Cortex of kidney (tissue), 1 donor: ENCODE measurements at places on chromosomes 6 and 20.

- no peak for DNase-seq
Observed at GRCh38 chr20:3804254-3804751, 8.2 kb downstream of the CDC25B start.

DNA sequence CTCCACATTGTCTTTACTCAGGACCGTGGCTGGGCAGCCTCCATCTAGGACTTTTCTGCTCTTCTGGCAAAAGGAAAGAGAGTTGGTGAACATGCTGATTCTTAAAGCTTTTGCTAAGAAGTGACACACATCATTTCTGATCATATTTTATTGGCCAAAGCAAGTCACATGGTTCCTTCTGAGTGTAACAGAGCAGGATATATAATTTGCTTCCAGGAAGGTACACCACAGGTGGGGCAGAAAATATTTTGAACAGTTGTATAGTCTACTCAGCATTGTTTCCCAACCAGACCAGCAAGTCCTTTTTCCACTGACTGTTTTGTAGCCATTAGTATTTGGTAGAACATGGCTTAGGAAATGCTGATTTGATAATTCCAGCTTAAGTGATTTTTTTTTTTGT, 73.5 kb downstream of the AKAP7 start:
- DNase-seq = no peak

- no peak for DNase-seq
Observed at GRCh38 chr6:76465410-76465809, 392.9 kb upstream of the IMPG1 start.

GRCh38 chr20:37504404-37505096, 16.5 kb upstream of the NNAT start:
- DNase-seq = no peak

DNA sequence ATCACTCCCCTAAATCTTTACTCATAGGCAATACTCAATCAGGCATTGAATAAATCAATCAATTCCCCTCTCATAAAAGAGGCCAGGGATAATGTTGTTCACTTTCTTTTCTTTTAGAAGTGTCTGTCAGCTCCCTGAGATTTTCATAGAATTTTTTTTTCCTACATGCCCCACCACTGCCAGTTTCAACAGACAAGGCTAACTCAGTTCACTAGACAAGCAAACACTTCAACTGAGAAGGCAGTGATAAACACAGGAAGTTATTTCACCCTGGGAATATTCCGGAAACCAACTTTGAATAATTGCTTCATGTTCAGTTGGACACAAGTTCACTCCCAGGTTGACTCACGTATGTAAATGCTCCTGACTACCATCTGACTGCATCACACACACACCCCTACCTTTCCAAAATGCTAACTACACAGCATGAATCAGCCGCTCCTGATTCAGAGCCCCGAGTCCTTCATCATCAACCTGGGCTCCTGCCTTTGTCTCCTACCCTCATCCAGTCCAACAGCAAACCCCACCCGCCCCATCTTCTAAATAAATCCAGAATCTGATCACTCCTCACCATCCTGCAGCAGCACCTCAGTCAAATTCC, 143.9 kb downstream of the BCAS1 start:
- no peak for DNase-seq

DNA sequence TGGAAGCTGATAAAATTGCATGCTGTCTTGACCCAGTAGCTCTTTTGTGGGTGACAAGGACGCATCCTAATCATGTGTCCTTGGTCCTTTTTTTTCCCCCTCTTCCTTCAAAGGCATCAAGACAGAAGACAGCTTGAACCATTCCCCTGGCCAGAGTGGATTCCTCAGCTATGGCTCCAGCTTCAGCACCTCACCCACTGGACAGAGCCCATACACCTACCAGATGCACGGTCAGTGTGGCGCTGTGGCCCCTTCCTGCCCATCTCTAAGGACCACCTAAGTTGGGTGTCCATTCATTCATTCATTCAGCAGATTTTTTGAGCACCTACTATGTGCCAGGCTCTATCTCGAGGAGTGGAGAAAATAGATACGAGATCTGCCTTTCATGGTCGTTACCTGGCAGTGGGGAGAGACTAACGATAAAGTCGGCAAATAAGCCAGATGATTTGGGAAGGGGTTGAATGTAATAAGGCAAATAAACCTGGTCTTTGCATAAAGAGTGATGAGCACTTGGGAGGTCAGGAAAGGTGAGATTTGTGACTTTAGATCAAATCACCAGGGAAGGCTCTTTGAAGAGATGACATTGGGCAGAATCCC, 121.5 kb downstream of the EYA2 start:
- DNase-seq = no peak

GRCh38 chr6:14074476-14075094, 43.0 kb upstream of the CD83 start:
- DNase-seq = no peak

DNA sequence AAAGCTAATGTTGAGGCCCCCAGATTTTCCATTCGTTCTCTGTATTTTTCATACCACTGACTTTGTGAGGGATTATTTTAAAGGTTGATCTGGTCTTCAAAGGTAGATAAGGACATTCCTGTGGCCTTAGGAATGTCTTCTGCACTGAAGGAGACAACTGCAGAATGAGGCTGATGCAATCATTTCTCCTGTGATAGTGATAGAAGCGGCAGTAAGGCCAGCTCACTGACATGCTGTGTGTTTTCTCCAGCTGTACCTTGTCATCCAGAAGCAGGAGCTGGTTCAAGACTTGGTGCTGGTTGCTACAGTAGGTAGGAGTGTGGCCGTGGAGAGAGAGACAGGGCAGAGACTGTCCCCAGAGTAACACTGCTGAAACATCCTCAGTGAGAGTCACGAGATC, 53.8 kb downstream of the DCBLD1 start:
- no peak for DNase-seq

DNA sequence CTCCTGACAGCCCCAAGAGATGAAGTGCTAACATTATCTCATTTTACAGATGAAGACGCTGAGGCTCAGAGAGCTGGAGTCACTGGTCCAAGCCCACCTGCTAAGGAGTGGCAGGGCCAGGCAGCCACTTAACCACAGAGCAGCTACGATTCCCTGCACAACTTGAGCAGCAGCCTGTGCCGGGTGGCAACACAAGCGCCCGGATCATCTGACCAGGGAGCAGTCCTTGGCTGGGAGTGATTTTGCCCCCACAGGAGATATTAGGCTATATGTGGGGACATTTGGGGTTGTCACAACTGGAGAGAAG, 93.2 kb upstream of the PTPN1 start:
- DNase-seq = no peak

DNA sequence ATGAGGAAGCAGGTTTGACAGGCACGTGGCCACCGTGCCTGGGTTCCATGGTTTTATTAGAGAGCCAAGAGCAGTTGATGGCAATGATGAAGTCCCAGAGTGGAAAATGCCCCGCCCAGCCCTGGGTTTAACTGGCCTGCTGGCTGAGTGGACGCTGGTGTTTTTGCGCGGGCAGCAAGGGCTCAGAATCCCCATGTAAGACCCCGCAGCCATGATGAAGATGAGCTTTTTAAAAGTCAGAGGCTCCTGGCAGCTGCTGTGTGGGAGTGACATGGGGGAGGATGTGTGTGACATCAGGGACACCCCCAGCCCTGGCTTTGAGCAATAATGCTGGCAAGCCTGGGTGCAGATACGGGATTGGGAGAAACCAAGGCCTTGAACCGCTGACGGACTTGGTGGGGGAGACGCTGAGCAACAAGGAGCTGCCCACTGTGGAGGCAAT, 33.0 kb upstream of the SLCO4A1 start:
- no peak for DNase-seq

DNA sequence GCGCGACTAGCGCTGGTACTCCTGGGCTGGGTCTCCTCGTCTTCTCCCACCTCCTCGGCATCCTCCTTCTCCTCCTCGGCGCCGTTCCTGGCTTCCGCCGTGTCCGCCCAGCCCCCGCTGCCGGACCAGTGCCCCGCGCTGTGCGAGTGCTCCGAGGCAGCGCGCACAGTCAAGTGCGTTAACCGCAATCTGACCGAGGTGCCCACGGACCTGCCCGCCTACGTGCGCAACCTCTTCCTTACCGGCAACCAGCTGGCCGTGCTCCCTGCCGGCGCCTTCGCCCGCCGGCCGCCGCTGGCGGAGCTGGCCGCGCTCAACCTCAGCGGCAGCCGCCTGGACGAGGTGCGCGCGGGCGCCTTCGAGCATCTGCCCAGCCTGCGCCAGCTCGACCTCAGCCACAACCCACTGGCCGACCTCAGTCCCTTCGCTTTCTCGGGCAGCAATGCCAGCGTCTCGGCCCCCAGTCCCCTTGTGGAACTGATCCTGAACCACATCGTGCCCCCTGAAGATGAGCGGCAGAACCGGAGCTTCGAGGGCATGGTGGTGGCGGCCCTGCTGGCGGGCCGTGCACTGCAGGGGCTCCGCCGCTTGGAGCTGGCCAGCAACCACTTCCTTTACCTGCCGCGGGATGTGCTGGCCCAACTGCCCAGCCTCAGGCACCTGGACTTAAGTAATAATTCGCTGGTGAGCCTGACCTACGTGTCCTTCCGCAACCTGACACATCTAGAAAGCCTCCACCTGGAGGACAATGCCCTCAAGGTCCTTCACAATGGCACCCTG, 1.6 kb downstream of the TPBG start:
- no peak for DNase-seq

DNA sequence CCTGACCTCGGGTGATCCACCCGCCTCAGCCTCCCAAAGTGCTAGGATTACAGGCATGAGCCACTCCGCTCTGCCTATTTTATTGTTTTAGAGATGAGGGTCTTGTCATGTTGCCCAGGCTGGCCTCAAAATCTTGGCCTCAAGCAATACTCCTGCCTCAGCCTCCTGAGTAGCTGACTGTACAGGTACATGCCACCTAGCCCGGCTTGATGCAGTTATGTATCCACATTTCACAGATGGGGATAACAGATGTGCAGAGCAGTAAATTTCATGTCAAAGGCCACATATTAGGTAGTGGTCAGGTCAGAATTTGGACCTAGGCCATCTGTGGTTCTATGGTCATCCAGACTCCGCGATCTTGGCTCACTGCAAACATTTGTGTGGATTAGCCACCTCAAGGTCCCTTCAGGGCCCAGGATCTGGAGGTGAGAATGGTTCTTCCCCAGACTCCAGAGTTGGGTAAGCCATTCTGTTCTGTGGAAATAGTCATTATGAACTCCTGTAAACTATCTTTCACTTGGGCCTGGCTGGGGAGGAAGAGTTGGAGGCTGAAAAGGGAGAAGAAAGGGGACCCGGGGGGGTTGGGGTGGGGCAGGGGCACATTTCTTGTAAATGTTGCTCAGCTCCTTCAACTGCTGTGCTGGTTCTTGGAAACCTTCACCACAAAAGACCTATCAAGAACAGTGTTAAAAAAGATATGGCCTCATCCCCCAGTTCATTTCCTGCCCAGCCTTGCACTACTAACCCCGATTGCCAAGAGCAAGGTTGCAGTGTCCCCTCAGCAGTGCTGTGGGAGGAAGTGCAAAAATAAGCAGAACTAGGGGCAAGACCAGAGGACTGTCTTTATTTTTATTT, 13.0 kb downstream of the PIM1 start:
- no peak for DNase-seq

GRCh38 chr6:44278315-44278714, 8.1 kb downstream of the TMEM151B start:
- no peak for DNase-seq

DNA sequence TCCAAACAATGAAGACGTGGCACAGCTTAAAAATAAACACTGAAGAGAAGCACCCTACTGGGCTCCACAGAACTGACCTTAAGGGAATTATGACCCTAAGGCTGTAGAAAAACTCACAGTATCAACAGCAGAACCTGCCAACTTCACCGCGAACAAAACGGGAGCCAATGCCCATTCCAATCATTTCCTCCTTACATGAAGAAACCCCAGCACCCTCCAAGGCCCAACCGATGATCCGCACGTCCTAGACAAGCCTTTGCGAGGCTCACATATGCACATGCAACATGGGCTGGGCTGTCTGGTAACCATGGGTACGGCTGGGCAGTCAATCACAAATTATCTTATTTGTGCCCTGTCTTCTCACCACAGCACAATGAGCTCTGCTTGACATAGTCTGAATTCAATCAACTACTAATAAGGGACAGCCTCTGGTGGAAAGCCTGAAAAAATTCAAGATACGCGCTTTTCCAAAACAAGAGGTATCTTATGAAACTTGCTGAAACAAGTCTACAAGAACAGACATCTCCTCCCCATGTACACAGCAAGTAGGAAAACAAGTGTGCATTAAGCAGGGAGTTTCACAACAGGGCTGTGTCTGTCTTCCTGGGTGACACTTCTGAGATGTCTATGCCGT, 1.7 kb downstream of the DIDO1 start:
- no peak for DNase-seq

DNA sequence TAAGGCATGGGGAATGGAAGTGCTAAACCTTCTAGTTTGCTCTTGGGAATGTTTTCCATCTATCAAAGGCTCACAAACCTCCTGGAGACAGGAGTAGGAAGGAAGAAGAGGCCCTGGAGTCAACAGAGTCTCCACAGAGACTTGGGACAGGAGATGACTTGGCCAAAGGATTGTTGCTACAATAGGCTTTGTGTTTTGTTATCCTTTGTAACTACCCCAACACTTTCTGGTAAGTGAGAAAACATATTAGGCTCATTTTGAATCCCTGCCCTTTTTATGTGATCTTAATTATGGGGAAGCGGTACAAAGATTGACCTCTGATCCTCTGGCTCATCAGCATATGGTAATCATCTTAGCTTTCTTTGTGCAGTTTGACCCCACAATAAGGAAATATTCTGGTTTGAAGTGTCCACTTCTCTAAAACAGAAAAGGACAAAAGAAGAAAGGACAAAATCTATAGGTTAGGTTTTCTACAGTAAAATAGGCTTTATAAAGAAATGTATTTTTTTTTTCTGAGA, 24.1 kb upstream of the GTF3C6 start:
- no peak for DNase-seq

DNA sequence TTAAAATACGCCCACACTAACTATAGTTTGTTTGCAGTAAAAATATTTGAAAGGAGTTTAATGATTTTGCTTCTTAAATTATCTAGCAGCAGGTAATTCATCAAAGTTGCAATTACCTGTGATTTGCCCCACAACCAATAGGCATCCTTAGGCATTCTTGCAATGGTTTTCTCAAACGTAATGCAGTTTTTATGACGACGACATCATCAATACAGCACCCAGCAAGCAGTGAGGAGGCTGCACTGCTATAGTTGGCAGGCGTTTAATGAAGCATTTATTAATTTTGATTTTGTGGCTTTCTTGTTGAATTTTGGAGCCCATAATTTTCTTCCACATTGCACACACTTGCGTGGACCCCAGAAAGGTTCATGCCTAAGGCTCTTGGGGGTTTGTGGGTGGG, 28.1 kb upstream of the APCDD1L start:
- no peak for DNase-seq

DNA sequence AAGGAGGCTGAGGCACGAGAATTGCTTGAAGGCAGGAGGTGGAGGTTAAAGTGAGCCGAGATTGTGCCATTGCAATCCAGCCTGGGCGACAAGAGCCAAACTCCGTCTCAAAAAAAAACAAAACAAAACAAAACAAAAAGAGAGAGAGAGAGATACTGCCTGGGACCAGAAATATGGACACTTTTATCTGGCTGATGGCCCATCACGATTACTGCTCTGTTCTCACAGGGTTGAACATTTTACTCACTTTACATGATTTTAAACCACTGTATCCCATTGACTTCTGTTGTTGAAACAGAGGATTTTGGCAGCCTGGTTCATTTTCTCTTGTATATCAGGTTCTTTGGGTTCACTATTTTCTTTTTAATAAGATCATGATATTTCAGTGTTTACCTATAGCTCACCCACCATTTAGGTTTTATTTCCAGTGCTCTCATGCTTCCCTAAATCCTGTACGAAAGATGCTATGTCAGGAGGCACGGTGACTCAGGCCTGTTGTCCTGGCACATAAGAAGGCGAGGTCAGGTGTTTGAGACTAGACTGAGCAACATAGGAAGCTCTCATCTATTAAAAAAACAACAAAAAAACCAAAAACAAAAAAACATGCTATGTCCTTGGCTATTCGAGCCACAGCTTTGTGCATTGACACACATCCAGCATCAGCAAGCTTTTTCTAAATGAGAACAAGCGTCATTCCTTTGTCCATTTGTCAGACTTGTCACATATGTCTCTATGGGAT, 34.5 kb upstream of the RREB1 start:
- DNase-seq = no peak
